ENCODE measurements at places on chromosomes 3 and 15.

DNA sequence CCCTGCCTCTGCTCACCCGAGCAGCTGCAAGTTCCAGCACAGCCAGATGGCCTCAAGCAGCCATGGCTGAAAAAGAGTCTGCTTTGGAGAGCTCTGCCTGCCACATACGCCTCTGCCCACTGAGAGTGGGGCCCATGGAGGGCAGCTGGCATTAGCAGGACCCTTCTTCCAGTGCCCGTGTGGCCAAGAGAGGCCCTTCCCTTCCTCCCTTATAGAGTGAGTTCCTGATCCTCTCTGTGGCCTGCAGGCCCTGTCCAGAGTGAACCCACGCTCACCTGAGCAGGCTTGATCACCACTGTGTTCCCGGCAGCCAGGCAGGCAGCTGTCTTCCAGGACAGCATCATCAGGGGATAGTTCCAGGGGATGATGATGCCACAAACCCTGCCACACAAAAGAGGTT, 41.4 kb upstream of the SLC41A3 start:
- no peak for DNase-seq

- no peak for DNase-seq
These were observed 414.2 kb downstream of the AGBL1 start for GRCh38 chr15:86493884-86494283.

DNA sequence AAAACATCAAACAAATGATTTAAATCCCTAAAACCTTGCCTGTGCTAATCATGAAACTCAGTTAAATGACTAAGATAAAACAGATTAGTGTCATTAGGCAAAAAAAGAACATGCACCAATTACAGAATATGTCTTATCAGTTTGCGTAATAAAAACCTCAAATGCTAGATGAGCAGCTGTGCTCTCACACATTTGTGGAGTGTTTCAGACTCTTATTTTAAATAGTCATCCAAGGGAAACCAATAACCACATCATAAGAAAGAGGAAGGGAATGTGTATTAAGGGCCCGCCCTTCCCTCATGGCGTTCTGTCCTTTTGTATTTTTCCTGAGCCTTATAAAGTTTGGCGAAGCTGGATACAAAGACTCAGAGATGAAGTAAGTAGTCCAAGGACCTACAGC, 6.6 kb downstream of the SAMMSON start:
- DNase-seq: no peak

DNA sequence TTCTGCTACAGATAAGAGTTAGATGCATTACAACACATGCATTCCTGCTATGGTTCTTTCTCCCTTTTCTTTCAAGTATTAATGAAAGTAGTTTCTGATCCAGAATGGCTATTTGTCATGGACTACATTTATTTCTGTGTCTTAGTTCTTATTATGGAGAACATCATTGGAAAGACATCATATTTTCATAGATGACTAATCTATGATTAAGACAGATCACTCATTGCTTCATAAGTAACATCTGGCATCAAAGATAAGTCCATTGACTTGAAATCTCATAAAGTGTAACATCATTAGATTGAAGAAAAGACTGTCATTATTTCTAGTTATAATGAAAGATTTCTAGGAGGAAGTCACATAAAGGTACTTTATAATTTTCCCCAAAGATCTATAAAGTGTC, 366.7 kb downstream of the NSUN3 start:
- no peak for DNase-seq

- DNase-seq: peak; percentile 52
These were observed 28.1 kb downstream of the CPNE4 start for GRCh38 chr3:132006605-132007204.

GRCh38 chr3:129657261-129658046, 51.0 kb upstream of the PLXND1 start:
- DNase-seq: no peak

DNA sequence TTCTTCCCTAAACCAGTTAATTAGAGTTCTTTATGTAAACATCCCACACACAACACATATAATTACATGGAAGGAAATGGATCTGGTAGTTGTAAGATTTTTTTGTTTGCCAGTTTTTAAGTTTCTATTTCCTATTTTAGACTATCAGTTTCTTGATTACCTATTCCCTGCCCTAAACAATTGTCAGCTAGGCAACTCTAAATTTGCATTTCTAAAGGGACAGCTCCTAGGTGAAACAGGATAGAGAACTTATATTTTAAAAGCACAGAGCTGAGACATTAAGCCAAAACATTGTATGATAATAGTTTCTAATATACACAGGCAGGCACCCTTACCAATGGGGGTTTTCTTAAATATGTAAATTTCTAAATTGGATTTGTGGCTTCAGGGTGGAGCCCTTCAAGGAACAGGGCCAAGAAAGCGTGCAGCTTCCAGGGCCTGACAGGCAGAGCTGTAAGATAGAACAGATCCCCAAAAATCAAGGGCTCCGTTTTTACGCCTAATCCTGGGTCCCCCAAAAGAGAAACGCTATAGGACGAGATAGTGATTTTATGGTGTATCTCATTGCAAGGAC, 8.9 kb downstream of the LEKR1 start:
- no peak for DNase-seq

- no peak for DNase-seq
These were observed 46.3 kb upstream of the SKOR1 start for GRCh38 chr15:67778968-67779548.

All from mesendoderm (in vitro differentiated cells).